Right cardiac atrium (tissue), 5 donors: ENCODE measurements at places on chromosomes 11 and 22. TPM values are rescaled to one million over a fixed set of nuclear protein-coding genes. Genes with fewer than 3 reads are reported as not detected.
A peak's percentile ranks its signal among the peaks of the same experiment; 100 is the strongest.

DNA sequence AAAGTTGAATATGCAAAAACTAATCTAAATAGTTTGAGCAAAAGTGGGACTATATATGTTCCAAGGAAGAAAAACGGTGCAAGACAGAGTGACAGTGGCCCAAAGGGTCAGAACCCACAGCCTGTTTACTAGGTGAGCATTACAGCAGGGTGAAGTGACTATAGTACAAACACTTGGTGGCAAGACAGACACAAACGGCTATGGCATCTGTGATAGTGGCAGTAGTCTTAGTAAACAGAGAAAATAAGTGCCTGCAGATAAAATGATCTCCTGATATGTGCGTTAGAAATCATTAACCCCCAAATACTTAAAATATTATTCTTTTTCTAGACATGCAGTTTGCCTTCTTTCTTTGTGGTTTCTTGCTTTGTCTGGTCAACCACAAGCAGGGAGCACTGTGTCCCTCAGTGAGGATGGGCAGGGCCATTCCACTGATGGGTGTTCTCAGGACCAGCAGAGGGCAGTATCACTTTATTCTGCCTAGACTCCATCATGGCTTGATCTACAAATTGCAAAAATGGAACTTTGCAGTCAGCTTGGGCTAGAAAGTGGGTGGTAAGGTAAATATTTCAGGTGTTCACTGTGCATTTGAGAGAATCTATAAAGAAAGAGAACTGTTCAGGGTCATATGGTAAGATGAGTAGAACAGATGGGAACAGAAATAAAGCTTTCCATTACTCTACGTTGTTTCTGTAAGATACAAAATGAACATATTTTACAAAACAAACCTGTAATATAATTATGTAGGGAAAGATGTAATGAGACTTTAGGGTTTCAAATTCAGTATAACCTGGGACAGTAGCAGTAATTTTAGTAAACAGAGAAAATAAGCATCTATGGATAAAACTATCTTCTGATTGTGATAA, 198.2 kb downstream of the SWAP70 start:
- DNase-seq, result peak; percentile 57

DNA sequence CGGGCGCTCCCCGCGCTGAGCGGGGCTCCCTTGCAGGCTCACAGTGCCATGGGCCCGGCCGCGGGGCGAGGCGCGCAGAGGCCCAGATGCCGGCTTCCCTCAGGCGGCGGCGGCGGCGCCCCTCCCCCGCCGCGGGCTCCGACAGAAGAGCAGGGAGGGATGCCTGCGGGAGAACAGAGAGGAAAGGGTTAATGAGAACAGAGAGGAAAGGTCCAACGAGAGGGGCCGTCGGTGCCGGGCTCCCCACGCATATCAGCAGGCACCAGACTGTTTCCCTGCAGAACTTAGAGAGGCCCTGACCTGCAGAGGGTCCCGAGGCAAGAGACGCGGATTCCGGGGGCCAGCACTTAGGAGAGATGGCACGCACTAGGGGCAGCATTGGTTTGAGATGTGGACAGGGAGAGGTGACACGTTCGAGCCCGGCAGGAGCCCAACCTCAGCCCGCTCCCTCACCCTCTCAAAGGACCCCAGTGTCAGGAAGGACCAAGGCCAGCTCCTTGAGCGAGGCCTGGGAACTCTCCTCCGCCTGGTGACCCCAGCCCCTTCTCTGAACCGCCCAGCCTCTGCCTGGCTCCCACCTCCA, 9.1 kb downstream of the NRXN2 start:
- DNase-seq, result no peak

DNA sequence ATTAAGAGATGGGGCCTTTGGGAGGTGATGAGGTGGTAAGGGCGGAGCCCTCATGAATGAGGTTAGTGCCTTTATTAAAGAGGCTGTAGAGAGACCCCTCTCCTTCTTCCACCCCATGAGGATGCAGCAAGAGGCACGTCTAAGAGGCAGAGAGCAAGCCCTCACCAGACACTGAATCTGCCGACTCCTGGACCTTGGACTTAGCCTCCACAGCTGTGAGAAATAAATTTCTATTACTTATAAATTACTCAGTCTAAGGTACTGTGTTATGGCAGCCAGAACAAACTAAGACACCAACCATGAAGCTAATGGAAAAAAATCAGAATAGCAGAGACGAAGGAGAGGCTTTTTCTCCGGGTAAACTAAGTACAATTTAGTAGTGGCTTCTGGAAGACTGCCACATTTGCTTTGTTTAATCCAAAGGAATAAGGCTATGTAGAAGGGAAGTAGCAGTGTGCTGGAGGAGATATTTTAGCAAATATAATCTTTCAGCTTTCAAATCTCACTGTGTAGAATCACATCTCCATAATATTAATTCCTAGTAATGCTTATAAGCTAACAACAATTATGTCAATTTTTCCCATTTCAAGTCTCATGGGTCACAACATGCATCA, 12.3 kb upstream of the SIK2 start:
- DNase-seq, result no peak

TRPM5 gene
- 0.02 TPM for polyA plus RNA-seq

DNA sequence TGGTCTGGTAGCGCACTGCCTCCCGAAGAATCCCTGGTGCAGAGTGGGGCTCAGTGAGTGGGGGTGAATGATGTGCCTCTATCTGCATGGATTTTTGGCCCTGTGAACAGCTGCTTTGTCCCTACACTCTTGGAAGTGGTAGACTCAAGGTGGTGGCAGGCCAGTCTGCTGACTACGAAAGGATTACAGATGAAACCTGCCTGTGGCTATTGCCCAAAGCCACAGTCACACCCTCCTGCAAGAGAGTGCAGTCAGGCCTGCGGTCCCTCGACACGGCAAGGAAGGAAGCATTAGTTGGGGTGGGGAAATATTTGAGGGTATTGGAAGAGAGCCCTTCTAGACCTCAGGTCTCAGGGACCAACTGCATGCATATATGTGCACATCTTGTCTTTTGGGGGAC, 63.7 kb downstream of the DSCAML1 start:
- no peak for DNase-seq

DNA sequence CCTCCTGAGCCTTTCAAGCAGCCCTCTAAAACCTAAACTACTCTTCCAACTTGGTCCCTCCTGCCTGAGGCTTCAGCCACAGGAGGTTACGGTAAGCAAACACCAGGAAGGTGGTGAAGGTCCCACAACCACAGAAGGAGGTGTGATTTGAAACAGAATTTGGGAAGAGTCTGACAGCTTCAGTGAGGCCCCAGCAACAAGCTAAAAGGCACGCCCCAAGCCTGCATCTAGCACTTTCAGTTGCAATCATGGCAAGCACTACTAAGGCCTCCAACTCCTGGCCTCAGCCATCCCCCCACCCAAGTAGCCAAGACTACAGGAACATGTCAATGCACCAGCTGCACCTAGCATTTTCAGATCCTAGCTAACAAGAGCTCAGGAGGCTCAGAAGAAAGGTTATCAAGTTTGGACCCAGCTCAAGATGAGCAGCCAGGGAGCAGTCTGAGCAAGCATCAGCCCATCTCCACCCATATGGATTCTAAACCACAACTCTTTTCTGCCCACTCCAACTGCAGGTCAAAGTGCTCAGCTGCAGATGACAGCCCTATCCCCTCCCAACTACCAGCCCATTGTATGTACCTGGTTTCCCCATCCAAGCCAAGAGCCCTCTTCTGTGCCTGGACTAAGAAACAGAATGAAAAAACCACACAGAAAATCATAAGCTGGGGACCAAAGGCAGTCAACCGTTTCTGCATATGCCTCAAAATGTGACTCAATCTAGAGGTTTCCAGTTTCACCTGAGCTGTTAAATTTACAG, 10.4 kb upstream of the AHNAK start:
- DNase-seq, result no peak

DNA sequence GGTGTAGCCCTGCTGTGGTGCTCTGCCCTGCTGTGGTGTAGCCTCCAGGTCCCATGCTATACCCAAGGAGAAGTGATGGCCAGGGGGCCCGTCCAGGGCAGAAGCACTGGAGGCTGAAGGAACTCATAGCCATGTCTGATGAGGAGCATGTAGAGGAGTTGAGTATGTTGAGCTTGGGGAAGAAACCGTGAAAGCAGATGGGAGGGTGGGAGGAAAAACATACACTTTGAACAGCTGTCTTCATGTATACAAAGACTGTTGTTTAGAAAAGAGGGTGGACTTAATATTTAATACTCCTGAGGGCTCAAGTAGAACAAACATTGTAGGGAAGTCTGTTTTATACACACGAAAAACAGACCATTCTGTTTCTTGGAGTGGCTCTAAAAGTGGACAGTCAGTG, 26.6 kb upstream of the TTC12 start:
- DNase-seq, result no peak

DNA sequence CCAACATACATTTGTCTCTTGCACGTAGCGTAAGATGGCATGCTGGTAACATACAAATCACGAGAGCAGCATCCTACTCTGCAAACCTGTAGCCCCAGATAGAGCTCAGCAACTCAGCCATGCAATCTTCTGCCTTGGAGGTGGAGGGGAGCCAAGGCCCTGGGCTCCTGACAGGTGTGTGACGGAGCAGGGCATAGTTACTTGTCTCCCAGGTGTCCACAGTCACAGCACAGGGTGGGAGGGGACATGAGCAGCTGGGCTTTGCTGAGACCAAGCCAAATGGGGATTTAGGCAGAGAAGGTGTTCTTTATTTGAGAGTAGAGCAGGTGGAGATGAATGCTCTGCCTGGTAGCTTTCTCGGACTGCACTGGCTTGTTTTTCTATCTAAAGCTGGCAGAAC, 111.7 kb downstream of the TEAD1 start:
- DNase-seq, result no peak

DNA sequence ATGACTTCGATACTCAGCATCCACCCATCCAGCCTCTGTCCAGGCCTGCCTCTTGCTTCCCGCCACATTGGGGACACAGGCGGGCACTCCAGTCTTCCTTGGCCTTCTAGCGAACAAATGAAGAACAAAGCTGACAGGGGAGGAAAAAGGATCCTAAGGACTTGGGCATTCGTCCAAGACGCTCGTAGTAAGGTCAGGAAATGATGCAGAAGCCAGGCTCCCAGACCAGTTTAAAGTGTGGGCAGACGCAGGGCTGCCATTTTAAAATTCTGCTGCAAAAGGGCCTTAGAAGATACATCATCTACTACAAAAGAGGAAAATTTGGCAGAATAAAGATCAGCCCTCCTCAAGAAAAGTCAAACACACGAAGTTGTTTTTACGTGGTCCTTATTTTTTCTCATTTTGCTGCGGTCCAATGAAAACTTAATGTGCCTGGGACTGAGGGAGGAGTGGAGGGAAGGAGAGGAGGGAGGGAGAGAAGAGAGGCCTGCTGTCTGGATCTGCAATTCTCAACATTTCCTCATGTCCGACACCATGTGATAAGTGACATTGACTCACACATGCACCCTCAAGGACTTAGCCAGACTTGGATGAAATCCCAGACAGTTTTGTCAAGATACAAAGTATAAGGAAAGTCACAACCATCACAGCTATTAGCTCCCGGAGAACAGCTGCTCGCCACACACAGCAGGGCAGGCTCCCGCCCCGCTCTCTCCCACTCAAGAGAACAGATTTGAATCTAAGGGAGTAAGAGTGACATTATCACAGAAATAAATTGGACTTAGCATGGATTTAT, 5.7 kb downstream of the DNAL4 start:
- DNase-seq, result no peak

GRCh38 chr11:74322667-74323066, 11.2 kb upstream of the P4HA3 start:
- DNase-seq, result peak; percentile 71

PRRG4 gene
- polyA plus RNA-seq, result 1.9 TPM

GRCh38 chr22:36790648-36791047, 14.7 kb upstream of the IFT27 start:
- no peak for DNase-seq

GRCh38 chr11:33906484-33907186, 14.8 kb upstream of the LMO2 start:
- no peak for DNase-seq

DNA sequence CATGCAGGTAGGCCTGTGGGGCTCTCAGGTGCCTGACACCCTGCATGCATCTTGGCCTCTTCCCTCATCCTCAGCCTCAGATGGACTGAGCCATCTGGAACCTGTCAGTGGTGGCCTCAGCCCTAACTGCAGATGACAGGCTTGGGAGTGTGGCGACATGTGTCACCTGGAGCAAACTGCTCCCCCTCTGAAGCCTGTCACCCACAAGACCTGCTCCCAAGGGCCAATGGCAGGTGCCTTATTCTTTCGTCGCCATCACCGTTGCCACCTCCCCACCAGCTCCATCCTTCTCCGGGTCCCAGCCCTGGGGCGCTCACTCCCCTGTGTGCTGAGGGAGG, 3.6 kb upstream of the SEPTIN5 start:
- no peak for DNase-seq

- no peak for DNase-seq
These were observed 120.5 kb downstream of the PGR start for GRCh38 chr11:101008961-101009689.

- DNase-seq, result no peak
These were observed 39.7 kb upstream of the PANX1 start for GRCh38 chr11:94088906-94089305.

FXYD6 gene
- 54.1 TPM for polyA plus RNA-seq

GRCh38 chr11:36743039-36743438, 145.0 kb upstream of the RAG2 start:
- DNase-seq, result no peak

PLEKHA7 gene
- 16.2 TPM for polyA plus RNA-seq

DNA sequence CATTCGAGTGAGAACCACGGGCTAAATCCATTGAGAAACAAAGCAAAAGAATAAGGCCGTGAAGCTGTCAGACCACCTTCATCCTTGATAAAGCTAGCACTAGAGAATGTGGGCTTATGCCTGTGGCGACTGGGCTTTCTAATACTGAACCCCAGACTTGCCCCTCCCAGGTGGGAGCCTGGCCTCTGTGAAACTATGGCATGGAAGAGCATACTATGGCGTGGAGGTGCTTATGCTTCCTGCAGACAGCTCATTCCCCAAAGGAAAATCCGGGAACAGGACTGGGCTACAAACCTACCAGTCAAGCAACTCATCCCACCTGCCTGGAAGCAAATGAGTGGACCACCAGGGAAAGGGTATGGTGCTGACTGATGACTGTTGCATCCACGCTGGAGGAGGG, 92.4 kb downstream of the ZC3H12C start:
- no peak for DNase-seq

GRCh38 chr11:71977743-71978418, 20.8 kb upstream of the IL18BP start:
- DNase-seq, result peak; percentile 43

GRCh38 chr22:32558681-32559355, 84.2 kb downstream of the FBXO7 start:
- peak; percentile 82 for DNase-seq

DNA sequence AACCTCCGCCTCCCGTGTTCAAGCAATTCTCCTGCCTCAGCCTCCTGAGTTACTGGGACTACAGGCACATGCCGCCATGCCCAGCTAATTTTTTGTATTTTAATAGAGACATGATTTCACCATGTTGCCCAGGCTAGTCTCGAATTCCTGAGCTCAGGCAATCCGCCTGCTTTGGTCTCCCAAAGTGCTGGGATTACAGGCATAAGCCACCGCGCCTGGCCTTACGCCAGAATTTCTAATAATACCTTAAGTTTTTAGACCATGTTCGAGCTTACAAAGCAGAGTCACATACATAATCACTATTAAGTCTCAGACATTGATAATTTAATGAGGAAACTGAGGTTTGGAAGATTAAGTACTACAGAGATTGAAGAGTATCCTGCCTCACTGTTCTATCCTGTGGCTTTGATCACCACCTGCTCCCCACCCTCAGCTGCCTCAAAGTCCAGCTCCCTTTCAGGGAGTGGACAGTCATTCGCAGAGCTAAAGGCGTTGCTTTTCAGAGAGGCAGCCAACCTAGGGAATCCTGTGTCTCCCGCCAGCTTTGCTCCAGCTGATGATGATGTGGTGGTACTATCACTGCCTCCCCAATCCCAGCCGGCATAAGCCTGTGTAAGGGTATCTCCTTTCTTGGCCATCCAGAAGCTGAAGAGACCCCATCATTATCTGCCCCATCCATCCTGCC, 7.7 kb downstream of the UBASH3B start:
- DNase-seq, result no peak

MALAT1 gene
- 1,948 TPM for polyA plus RNA-seq
